AG04449 (cell line): ENCODE measurements at places on chromosomes 11 and 22.

DNA sequence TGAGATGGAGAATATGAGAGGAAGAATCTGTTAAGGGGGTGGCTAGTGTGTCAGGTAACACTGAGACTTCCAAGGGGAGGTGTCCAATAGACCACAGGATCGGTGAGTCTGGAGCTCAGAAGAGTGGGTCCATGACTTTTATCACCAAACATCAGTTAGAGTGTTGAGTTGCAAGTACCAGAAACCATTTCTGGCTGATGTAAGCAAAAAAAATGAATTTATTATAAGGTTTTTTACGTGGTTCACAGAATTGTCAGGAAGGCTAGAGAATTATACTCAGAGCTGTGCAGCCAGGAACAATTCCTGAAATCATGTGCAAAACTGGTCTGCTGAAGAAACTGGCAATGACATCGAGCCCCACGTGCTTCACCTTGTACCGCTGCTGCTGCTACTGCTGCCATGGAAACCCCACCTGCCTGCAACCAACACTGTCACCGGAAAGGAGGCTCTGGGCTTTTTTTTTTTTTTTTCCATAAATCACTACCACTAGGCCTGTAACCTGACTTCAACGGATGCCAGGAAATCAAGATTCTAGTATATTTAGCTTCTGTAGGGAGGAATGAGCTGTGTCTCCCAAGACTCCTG is 16.6 kb upstream of the STK33 start:
- DNase-seq, result no peak

DNA sequence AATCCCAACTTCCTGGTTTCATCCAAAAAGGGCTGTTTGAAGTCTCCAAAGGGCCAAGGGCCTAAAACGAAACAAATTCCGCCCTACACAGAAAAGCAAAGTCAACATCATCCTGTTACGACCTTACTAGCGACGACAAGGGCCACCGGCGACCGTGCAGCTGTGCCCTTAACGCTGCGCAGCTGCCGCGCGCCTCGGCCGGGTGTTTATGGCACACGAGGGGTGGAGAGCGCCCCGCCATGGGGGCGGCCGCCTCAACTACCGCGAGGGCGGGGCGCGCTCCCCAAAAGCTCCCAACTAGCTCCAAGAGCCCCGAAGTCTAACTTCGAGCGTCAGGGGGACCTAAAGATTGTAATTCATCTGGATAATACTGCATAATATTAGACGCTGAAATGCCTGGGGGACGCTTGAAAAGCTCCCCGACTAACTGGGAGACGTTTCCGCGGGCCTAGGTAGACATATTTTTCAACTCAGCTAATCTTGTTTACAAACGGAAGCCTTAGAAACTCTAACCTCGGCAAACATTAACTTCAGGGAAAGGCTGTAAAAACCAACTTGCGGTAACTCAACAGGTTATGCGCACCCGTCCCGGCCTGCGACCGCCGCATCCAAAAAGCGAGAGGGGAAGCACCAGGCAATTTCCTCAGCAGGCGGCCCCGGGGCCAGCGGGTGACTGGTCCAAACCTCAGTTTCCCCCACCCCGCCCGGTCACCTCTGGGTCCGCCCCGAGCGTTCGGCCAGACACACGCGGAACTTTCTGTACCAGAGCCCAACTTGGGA is 694 bp downstream of the TMEM123 start:
- no peak for DNase-seq

DNA sequence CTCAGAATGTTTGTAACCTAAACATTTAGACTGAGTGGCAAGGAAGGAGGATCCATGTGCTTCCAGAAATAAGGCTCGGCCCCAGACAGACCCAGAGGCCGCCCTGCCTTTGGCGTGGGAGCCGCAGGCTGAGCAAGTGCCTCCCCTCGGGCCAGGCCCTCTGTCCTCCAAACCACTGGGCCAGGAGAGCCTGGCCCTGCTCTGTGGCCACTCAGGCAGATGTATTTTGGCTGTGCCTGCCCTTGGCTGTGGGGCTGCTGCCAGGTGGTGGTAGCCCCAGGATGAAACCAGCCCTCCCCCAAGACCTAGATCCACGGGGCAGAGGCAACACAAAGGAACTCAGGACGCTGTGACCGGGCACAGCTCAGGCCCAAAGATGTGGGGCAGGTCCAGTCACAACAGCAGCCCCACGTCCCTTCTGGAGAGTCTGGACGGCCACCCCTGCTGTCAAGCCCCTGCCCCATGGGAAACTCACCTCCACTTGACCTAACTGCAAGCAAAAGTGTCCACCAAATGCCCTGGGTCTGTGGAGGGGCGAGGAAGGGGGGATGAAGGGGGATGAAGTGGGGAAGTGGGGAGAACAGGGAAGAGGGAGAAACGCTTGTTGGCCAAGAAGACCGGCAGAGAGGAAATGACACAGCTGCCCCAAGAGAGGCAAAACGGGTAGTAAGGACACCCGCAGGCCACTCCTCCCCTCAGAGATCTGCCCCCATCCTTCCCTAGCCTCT is 24.0 kb downstream of the PISD start:
- DNase-seq, result no peak

GRCh38 chr11:94111660-94112059 is 17.0 kb upstream of the PANX1 start:
- no peak for DNase-seq

DNA sequence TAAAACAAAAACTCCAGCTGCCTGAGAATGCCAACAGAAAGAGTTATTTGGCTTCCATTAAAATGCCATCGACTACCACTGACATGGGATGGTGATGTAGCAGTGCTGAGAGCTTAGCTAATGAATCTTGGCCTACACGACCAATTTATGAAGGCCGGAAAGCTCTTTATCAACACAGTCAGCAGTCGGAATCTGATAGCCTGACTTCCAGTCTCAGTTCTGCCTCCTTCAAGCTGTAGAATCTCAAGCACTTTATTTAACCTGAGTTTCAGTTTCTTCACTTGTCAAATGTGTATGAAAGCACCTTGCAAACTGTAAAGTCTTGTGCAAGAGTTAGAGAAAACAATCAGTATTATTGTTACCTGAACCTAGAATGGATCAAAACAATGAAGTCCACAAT is 335.7 kb upstream of the NARS2 start:
- DNase-seq, result no peak

DNA sequence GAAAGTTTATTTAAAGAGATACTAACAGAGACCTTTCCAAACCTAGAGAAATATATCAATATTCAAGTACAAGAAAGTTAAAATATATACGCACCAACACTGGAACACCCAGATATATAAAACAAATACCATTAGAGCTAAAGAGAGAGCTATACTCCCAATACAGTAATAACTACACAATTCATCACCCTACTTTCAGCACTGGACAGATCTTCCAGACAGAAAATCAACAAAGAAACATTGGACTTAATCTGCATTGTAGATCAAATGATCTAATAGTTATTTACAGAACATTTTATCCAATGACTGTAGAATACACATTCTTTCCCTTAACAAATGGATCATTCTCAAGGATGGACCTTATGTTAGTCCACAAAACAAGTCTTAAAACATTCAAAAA is 311.9 kb downstream of the METTL15 start:
- no peak for DNase-seq

DNA sequence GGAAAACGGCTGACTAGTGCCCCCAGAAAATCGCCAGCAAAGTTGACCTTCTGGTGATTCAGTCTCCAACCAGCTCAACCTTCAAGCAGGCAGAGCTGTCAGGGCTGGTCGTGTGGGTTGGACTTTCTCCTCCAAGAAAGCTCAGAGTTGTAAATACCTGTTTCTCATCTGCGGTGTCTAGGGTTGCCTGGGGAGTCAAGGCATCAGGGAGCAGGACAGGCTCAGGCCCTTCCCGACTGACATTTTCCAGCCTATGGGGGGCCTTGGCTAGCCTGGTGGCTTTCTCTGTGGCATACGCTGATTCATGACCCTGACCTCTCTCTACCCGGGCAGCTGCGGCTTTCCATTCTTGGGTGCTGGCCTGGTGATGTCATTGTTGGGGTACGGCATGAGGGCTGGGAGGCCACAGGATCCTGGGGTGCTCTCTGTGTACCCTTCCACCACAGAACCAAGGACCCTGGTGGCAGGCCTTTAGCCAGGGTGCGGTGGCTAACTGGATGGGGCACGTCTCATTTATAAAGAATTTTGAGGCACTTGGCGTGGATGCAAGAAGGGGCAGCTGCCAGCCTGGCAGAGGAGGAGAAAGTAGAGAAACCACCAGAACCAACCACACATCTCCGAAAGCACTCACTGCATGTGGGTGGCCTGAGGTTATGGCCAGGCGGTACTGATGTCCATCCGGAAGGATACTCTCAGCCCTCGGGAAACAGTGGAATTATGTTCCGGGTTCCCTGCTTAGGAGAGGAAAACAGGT is 64.9 kb downstream of the BCR start:
- DNase-seq, result no peak

DNA sequence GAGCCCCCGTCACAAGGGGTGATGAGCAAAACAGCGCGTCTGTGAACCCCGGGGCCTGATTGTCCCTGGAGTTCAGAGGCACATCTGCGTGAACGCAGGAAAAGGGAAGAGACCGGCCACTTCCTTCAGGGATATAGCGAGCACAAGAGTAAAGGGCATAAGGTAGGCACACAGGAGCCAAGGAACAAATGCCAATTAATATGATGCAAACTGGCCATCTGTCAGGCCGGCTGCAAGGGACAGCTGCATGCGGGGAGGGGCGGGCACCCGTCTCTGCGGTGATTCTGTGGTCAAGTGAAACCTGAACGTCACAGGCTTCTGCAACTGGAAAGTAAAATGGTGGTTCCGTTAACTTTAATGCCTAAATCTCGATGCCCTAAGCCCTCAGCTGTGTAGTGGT is 64.7 kb downstream of the TRIM29 start:
- DNase-seq, result no peak
